ENCODE measurements at places on chromosomes 16 and 17. TPM values are rescaled to one million over a fixed set of nuclear protein-coding genes. Genes with fewer than 3 reads are reported as not detected.

Gene FNDC8
- not detected for polyA plus RNA-seq

DNA sequence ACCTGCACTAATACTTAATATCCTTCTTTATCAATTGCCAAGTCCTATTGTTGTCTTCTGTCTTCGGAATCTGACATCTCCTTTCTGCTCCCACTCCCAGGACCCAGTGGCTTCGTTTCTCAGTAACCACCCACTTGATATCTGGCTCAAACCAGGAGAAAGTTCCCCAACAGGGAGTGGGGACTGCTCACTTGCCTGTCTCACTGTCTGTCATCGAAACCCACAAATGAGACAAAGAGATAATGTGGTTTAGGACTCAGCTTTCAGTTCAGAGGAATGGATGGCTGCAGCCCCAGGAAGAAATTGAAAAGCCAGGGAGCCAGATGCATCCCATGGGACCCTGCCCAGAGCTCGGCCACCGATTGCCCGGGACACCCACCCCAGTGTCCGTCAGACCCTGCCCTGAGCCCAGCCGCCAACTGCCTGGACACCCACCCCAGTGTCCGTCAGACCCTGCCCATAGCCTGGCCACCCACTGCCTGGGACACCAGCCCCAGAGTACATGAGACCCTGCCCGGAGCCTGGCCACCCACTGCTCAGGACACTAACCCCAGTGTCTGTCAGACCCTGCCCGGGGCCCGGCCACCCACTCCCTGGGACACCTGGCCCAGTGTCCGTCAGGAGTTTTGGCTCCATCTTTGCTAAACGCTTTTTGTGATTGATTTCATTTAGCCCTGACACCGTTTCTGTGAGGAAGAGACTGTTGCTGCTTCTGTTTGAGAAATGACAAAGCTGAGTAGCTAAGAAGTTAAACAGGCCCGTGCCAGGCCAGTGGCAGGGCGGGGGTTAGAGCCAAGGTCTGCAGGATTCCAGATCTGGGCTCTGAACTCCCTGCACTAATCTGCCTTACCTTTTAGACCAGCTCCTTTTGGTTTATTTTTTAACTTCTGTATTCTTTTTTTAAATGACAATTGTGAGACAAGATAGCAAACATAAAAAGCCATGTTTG, 251.4 kb downstream of the PHKB start:
- no peak for DNase-seq

DNA sequence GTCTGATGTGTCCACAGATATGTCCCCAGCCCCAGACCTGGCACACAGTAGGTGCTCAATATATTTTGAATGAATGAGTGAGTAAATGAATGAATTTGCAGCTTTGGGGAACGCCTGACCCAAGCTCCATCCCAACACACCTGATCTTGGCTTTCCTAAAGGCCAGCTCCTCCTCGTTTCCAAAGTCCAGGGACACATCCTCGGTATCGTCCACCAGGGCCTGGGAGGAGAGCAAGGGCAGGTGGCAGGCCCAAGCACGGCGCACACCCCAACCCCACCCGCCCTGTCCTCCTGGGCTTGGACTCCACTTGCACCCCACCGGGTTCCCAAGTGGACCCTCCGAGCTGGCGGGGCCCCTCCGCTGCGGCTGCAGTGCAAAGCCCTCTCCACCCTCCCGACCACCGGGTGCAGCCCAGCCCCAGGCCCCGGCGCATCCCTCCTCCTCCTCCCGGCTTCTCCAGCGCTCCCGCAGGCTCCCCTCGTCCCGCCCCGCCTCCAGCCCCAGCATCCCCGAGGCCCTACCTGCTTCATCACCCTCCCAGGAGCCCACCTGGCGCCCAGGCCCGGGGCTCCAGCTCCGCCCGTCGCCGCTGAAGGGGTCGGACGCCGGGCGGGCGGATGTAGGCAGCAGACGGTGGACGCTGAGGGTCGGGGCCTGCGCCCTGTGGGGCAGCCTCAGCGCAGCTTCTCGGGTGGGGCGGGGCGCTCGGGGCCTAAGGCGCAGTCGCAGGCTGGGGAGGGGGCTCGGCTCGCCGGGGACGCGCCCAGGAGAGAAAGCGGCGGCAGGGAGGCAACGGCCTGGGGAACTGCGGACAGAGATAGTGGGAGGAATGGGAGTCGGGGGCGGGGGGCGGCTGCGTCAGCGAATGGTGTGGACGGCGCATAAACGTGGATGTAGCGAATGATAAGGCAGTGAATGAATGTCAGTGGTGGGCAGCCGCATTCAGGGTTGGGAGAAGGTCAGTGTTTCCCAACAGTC, at the start of gene TVP23A:
TVP23A (minus strand) TSS at position 832 of the 979 bp plus-strand sequence; CDS start at position 531, 301 bp downstream.
- peak; percentile 69 for DNase-seq

DNA sequence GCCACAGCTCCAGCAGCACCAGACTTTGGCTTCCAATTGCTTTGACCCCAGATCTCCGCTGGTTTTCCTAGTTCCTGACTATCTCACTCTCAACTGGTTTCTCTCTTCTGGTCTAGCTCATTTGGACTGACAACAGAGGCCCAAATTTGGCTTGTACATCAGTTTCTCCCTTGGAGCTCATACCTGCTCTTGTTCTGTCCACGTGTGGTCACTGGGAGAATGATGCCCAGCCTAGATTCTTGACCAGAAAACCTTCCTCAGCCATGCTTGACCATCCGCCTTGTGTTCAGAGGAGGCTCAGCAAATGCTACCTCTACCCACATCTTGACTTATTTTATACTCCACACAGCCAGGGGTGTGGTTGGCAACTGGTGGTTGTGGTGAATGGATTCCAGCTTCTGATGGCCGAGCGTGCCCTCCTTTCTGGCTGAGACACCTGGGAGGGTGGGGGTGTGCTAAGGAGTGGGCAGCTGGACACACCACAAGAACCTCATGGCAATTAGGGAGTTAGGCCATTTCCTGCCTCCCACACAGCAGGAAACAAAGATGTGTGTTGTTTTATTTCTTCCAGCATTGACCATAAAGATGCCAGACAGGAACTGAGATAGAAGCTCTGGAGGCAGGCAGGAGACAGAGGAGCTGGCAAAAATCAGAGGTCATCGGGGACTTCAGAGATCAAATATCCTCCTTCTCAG, 93.8 kb upstream of the FAM20A start:
- no peak for DNase-seq

DNA sequence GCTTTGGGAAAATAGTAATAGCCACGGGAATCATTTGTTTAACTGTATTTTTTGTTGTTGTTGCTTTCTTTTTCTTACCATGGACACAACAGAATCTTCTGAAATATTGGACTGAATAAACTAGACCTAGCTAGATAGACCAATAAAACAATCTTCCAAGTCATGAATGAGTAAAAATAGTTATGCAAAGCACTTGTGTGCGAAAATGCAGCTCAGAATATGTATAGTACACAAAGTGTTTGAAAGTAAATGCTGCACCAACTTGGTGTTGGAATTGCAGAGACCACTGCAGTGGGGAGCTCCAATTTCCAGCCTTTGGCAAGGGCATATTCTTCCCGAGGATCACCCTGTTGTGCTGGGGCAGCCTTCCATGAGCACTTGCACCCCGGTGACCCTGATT, 68.0 kb downstream of the AATF start:
- DNase-seq, result no peak

- no peak for DNase-seq
Observed at GRCh38 chr16:22765479-22765878, 48.5 kb upstream of the HS3ST2 start.

Measured in K562 (cell line).